ENCODE measurements at places on chromosomes 7 and 10.
A peak's percentile ranks its signal among the peaks of the same experiment; 100 is the strongest.

DNA sequence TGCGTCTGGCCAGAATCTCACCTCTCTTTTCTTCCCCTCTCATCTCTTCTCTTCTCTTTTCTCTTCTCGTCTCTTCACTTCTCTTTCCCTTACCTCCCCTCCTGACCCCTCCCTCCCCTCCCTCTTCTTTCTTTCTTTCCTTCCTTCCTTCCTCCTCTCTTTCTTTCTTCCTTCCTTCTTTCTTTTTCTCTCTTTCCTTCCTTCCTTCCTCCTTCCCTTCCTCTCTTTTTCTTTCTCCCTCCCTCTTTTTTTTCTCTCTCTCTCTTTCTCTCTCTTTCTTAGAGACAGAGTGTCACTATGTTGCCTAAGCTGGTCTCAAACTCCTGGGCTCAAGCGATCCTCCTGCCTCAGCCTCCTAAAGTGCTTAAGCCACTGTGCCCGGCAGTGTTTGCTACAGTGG lies 4.6 kb upstream of the GTF2IRD1 start:
- DNase-seq, result no peak

- no peak for DNase-seq
These were observed 11.0 kb downstream of the MAT1A start for GRCh38 chr10:80278480-80278879.

DNA sequence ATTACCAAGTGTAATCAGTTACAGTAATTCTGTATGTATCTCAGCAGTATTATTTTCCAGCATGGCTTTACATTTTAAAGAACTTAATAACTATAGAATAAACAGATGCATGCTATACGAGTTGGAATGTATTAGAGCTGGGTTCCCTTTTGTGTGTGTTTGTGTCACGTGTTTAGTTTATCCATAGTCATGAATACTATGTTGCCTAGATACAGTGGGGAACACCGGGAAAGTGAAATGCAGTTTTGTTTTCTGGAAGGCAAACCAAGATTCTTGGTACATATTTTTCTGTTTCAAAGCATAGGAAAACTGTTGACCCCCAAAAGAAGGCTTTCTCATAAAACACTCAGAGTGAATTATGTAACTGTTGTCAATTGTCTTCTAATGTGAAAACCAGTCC lies 119.0 kb downstream of the FANK1 start:
- DNase-seq, result no peak

GRCh38 chr7:2715341-2716231 lies 27.6 kb downstream of the AMZ1 start:
- no peak for DNase-seq

DNA sequence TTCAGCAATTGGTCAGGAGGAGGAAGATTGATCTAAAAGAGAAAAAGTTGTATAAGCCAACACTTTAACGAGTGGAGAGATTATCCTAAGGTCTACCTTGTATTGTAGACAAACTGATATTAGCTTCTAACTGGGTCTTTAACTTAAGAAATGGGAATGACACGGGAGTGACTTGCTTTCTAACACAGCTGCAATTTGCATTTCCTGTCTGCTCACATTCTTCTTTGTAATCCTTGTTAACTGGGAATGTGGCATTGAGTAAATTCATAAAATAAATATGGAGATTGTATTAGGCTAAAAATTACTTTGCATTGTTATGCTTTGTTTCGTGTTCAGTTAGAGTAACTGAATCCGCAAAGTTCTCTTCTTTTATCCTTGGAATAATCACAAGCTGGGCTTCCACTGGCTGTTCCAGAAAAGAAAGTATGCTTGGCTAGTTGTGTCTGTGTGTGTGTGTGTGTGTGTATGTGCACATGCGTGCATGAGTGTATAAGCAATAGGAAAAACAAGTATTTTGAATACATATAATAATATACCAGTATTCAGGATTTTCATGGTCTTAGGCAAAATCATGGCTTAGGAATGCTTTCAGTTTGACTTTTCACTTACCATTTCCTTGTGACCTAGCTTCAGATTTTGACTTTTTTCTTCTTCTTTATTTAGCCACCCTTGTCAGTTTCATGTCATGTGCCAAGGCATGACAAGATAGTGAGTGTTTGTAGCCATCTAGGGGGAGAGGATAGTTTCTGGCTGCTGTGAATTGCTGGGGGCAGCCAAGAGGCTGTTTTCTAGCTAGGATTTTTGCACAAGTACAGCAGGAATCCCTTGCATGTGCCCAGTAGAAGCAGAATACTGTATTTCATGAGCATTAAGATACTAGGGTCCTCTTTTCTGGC lies 54.5 kb upstream of the FZD8 start:
- no peak for DNase-seq

DNA sequence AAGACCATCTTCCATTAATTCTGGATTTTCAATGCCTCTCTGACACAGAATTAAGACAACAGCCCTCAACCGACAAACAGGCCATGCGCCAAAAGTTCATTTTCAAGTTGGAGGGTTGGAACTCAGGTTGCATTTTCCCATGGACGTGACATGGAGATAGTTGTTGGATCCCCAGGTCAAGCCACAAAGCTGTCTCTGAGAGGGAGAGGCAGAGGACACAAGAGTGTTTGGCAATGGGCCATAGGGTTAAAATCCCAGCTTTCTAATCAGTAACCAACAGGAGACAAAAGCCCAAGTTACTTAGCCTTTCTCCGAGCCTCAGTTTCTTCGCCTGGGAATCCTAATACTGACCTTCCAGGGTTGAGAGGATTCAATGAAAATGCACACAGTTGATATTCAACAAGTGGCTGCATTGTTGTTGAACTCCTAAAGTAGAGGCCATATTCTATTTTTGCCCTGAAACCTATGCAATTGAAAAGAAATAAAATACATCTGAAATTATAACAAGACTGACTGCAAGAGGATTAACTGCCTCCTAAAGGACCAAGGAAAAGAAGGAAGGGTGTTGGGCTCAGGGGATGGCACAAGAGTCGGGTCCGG lies 44.3 kb downstream of the SORBS1 start:
- DNase-seq, result no peak

GRCh38 chr10:14673189-14673861 lies 101.4 kb downstream of the FAM107B start:
- DNase-seq, result no peak

- no peak for DNase-seq
These were observed 81.9 kb upstream of the DYNC1I1 start for GRCh38 chr7:95690367-95690947.

- no peak for DNase-seq
These were observed 88.2 kb downstream of the ELFN1 start for GRCh38 chr7:1758028-1758858.

DNA sequence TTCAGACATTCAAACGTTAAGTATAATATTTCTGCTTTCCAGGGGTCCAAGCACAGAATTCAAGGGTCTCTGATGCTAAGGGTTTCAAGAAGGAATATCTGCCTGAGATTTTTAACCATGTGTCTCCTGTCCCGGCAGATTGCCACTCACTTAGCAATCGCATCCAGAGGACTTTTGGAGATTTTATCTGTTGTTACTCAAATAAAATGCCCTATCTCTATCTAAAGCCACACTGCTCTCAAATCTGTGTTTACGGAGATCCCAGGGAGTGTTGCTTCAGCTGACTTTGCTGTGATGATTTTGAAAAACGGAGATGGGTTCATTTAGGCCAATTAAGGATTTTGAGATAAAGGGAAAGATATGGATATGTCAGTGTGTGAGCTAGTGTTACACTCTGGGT lies 359.9 kb downstream of the DGKB start:
- no peak for DNase-seq

- DNase-seq, result no peak
These were observed 109.0 kb upstream of the PRKCQ start for GRCh38 chr10:6689036-6689435.

DNA sequence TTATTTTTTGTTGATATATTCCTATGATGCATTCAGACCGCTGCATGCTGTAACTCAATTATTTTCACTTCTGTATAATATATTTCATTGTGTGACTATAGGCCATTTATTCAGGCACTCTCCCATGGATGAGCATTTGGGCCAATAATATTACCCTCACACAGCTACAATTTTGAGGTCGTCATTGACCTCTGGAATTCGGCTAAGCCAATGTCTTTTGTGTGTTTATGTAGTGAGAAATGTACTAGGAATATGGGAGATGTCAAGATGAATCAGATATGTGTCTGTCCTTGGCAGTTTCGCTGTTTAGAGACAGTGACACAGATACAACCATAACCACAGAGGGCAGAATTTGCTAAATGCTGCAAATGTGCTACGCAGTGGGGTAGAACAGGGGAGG lies 474.2 kb downstream of the ADRA2A start:
- DNase-seq, result no peak

GRCh38 chr10:105950410-105950809 lies 1214.1 kb downstream of the SORCS1 start:
- peak; percentile 7 for DNase-seq

All from NCI-H1048 (cell line).